ENCODE measurements at places on chromosomes 6 and 20.
A peak's percentile ranks its signal among the peaks of the same experiment; 100 is the strongest.

GRCh38 chr6:16482702-16483314, 244.4 kb downstream of the GMPR start:
- no peak for DNase-seq

- no peak for DNase-seq
Measured at GRCh38 chr6:2990932-2991506, 8.7 kb upstream of the NQO2 start.

DNA sequence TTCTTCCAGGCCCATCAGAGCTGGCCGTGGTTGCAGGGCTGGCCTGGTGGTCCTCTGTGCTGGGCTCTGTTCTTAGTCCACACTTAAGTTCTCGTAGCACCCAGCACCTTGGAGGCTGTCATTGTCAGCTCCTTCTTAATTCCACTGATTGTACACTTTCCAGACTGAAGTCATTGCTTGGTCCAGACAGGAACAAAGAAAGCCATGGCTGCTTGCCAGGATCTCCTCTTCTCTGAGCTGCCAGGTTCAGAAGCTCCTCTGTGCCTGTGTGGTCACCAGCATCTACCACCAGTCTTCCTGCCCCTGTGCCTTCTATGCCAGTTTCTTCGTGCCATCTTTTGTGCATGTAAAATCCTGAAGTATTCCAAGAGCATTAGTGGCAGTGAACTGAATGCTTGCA, 39.5 kb upstream of the PCMTD2 start:
- no peak for DNase-seq

DNA sequence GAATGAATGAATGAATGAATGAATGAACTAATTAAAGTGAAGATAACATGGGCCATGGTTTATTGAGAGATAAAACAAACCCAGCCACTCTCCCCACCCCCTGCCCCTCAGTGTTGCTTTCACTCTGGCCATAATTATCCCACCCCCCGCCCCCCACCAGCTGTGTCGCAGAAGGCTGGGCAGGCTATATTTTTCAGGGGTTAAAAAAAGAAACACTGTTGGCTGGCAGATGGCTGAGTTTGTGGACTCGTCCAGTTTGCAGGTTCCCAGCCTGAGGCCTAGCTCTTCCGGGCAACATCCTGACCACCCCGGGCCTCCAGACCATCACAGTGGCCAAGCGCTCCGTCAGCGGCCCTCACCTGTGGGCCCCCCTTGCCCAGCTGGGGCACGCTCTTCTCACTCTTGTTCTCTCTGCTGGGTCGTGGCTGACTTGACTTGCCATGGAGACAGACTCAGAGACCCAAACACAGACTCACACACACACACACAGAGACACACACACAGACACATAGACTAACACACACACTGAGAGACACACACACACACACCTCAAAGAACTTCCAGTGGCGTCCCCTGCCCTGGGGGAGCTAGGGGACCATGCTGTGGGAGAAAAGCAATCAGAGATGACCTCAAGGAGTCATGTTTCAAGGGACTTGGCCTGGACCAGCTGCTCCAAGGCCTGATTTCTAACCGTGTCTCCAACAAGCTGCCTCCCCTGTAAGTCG, 2.2 kb upstream of the GRM4 start:
- no peak for DNase-seq

DNA sequence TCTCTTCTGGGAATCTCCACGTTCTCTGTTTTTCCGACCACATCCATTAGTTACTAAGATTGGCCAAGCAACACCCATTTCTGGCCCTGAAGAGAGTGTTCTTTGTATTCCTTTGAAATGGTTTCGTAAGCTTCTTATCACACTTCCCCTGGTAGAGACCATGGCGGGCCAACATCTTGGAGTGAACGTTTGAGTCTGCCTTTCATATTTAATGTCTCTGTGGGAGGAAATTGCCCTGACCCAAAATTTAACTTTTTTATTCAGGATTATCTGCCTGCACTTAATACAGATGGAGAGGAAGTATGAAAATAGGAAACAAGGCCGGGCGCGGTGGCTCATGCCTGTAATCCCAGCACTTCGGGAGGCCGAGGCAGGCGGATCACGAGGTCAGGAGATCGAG, 177.0 kb upstream of the SNX9 start:
- peak; percentile 20 for DNase-seq

- no peak for DNase-seq
Measured at GRCh38 chr20:46814366-46815232, 80.0 kb upstream of the EYA2 start.

DNA sequence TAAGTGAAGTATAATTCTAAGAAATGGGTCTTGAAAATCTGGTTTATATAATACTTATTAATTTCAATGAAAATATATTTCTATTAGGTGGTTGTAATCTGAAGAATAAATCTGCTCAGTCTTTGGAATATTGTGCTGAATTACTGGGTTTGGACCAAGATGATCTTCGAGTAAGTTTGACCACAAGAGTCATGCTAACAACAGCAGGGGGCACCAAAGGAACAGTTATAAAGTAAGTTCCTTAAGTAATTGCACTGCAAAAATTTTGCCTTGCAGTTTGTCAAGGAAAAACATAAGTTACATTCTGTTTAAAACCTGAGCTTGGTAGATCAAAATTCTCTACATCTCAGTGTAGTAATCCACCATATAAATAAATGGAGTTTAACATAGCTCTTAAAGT, 106.0 kb downstream of the MYO6 start:
- DNase-seq = peak; percentile 49

GRCh38 chr6:90226257-90226656, 70.4 kb downstream of the BACH2 start:
- no peak for DNase-seq

GRCh38 chr20:25380945-25381614, 9.6 kb downstream of the ABHD12 start:
- DNase-seq = no peak

GRCh38 chr20:19466206-19466928, 253.9 kb downstream of the SLC24A3 start:
- no peak for DNase-seq

DNA sequence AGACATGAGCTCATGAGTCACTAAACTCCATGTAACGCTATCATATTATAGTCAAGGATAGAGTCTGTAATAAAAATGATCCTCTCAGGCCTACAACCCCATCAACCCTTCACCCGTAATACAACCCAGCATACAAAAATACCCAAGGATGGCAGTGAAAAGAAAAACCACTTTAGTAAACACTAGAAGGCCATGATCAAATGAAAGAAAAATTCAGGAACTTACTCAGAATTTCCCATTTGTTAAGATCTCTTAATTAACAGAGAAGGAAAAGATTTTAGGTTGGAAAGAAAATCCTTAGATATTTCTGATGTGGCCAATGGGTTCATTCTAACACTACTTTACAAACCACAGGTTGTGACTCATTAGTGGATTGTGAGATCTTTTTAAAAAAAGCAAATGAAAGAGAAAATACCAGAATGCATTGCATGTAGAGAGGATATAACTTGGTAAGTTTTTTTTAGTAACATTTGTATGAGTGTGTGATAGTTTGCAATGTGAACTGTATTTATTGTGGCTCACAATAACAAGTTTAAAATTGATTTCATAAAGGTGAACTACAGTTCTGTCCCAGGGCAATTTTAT, 8.0 kb upstream of the UBE2J1 start:
- no peak for DNase-seq

- DNase-seq = peak; percentile 65
Measured at GRCh38 chr20:63860325-63861051, 810 bp upstream of the ABHD16B start.

GRCh38 chr6:109242029-109242428, 140.2 kb downstream of the CD164 start:
- no peak for DNase-seq

DNA sequence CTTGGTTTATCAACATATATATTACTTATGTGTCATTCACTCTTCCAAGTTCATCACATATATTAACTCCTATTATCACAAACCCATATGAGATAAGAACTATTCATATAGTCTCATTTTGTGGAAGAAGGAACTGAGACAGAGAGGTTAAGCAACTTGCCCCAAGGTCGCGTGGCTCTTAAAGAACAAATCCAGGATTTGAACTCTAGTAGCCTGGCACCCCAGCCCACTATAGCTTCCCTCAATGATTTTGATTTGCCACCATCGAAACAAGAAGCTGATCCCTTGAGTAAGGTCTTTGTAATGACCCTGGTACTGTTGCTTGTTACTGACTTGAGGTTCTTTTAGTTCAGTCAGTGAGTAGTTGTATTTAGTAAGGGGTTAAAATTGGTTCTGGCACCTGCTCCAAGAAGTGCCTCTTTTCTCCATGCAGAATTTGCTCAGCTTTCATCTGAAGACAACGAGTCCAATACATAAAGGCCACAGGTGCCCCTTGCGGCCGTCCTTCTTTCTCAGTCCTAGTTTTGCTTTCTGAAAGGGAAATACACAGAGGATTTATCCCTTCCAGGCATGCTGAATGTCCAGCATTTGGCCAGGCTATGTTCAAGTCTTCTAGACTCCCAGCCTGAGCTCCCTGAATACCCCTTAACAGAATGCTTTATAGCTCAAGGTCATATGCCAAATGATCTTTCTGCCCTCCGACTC, 253.0 kb downstream of the TBC1D7 start:
- peak; percentile 78 for DNase-seq

DNA sequence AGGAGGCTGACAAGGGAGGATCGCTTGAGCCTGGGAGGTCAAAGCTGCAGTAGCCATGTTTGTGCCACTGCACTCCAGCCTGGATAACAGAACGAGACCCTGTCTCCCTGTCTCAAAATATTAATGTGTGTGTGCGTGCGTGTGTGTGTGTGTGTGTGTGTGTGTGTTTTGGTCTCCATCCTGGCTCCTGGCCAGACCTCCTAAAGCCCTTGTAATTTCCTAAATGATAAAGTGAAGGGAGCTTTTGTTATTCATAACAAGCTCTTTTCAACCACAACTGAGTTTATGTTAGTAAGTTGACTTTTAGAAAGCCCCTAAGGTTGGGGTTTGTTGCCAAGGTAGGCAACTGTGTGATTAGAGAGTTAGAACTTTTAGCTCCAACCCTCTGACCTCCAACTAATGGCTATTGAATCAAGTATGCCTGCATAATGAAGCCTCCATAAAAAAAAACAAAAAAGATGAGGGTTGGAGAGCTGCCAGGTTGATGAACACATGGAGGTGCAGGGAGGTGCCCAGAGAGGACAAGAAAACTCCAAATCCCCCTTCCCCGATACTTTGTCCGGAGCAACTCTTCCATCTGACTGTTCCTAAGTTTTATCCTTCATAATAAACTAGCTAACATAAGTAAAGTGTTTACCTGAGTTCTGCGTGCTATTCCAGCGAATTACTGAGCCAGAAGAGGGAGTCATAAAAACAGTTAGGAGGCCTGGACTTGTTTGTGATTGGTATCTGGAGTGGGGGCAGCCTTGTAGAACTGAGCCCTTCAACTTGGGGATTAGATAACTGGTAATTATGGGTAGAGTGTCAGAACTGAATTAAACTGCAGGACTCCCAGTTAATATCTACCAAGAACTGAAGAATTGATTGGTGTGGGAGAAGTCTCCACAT, 5.3 kb upstream of the AIF1 start:
- DNase-seq = no peak

DNA sequence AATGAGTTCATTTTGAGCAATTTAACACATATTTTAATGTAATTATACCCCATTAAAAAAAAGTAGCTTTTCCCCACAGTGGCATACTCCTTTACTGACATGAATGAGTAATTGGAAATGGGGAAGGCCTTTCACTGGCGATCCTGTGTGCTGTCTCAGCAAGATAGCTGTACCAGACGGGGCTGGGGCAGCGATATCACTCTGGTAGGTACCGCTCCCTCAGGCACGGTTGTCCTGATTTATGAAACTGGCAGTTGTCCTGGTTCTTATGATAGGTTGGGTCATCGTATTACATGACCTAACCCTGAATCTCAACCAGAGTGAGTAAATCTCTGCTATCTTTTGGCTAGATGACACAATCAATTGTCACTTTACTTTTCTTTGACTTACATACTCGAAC, 355.0 kb upstream of the MAP3K7 start:
- DNase-seq = no peak

DNA sequence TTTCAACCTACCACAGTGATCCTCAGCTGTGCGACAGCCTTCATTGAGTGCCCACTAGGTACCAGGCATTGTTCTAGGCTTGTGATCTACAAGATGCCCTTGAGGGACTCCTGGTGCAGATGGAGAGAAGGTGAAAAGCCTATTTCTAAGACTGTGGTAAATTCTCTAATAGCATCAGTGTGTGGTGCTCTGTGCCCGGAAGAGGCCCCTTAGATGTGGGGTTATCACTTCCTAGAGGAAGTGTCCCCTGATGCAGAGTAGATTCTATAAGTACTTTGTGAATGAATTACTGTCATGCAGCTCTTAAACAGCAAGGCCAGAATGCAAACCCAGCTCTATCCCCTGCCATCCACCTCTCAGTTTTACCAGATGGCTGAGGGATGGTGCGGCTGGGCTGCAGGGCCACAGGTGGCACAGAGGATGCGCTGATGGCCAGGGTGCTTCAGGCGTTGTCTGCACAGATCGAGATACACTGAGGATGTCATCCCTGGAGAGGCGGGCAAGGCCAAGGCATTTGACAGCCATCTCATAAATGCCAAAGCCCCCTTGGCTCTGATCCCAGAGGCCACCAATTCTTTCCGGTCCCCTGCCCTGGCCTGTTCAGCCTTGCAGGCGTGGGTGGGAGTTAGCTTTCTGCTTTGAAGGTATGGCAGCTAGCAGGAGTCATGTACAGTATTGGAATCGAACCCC, 96.7 kb downstream of the TOX2 start:
- no peak for DNase-seq

DNA sequence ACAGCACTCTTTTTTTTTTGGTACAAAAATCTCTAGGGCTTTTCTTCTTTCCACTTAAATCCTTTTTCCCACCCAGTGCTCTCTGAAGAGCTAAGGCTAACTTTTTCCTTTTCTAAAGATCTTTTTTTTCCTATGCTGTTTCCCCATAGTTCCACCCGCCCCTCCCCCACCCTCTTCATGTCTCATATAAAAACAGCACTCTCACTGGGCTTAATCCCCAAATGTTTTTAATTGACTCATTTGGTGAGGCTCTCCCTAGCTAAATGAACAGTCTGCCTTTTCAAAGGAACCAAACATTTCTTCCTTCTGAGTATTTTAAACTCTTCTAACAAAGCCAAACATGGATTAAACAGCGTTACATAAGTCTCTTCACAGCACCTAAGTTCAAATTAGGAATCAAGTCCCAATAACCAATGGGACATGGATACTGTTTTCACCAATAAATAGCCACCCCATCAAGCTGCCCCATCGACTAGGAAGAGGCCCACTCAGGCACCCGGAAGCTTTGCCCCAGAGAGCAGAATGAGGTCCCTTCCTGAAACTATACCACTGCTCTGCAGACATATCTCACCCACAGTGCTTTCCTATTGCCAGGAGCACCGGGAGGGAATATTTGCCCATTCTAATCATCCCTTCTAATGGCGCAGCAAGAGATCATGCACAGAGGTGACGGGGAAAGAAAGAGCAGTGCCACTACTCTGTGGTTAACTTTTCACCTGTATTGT, 63.7 kb downstream of the ATXN1 start:
- DNase-seq = no peak

GRCh38 chr6:111773501-111774345, 99.5 kb downstream of the FYN start:
- DNase-seq = no peak

DNA sequence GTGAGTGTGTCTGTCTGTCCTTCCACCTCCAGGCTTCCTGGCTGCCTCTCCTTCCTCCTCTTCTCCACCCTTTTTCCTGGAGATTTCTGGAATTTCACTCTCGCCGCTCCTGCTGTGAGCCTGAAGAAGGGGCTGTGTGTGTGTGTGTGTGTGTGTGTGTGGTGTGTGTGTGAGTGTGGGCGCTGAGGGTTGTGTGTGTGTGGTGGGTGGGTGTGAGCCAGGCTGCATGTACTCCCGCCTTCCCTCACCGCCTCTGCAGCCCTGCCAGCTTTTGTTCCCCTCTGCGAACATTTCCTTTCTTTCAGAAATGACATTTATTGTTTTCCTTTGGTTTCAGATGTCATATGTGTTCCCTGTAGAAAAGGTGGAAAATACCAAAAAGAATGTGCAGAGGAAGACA, 76.0 kb downstream of the SRC start:
- no peak for DNase-seq
